A549 treated with GW870086 at 1 μM for 4 hours (cell line): ENCODE measurements at places on chromosomes 12 and 14. TPM values are rescaled to one million over a fixed set of nuclear protein-coding genes. Genes with fewer than 3 reads are reported as not detected.

Gene KRT75
- total RNA-seq: 0.08 to 0.26 TPM (median 0.10 TPM) in 5 replicates

Gene FIGNL2
- total RNA-seq: 0.16 to 0.34 TPM (median 0.25 TPM) in 5 replicates

Gene GPR162
- total RNA-seq: 0.27 to 1.1 TPM (median 0.61 TPM) in 5 replicates

Gene TC2N
- 0.30 to 0.70 TPM (median 0.55 TPM) in 5 replicates for total RNA-seq

Gene SPIC
- not detected in 5 replicates for total RNA-seq

Gene LUM
- total RNA-seq: 0.28 to 0.51 TPM (median 0.31 TPM) in 4 of 5 replicates, not detected in the other

Gene KRT79
- total RNA-seq: 0.09 to 0.20 TPM in 2 of 5 replicates, not detected in the others

Gene SDS
- total RNA-seq: 0.34 to 1.1 TPM (median 0.82 TPM) in 5 replicates
